Activated CD8-positive, alpha-beta memory T cell treated with anti-CD3 and anti-CD28 coated beads for 24 hours (primary cell): ENCODE measurements at places on chromosomes 6 and 20.
A peak's percentile ranks its signal among the peaks of the same experiment; 100 is the strongest.

GRCh38 chr6:134287859-134288537 is 29.9 kb downstream of the SGK1 start:
- DNase-seq, result no peak

DNA sequence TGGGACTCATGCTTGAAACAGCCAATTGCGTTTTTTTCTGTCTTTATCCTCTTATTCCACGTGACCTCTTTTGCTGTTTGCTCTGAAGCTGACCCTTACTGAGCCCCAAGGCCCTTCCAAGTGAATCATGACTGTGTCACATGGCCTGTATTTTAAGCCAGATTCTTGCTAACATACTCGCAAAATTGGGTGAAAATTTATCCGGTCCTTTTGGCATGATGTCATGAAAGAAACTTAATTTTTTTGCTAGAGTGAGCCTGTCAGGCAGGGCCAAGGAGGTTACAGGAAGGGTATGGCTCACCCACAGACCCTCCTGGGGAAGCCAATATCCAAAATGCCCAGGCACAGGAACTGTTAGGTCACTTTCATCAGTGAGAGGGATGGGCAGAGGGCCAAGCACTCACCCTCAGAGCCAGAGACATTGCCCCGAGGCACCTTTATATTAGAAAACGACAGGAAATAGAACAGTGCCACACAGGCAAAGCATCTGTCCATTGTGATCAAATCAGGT is 296.7 kb downstream of the CDH26 start:
- peak; percentile 32 for DNase-seq

DNA sequence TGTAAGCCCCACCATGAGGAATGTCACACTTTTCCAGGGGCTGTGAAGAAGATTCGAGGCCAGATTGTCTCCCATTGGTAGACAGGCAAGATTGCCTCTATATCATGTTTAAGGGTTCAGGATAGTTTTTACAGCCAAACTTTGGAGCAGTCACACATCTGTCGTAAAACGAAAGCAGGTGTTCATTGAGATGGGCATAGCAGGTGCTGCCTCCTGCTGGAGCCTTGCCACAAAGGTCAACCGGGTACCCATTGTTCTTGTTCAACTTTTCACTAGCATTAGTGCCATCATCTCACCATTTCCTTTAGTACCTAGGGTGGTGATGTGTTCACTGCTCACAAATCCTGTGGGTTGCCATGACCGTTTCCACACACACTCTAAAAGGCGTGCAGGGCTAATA is 198.3 kb downstream of the HTR1B start:
- DNase-seq, result no peak

- no peak for DNase-seq
Observed at GRCh38 chr6:33014841-33015634, 5.6 kb upstream of the HLA-DOA start.

DNA sequence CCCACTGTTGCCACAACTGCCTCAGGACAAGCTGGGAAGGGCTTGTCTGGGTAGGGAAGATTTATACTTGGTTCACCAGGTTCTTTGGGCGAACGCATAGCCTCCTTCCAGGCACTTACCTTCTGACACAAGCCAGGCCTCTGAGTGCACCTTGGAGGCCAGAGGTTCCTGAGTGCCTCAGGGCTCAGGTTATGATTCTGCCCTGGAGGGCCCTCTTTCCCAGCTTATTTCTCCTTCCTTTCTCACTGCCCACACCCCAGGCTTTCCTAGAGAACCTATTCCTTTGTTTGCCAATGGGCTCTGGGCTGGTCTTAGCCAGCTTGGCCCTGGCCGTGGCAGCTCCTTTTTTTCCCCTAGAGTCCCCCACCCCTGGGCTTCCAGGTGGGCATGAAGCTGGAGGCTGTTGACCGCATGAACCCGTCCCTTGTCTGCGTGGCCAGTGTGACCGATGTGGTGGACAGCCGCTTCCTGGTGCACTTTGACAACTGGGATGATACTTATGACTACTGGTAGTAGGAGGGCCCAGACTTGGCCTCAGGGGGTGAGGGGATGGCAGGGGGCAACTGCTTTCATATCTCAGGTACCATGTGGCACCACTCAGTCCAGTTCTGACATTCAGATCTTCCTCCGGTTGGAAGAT is 25.0 kb downstream of the L3MBTL1 start:
- no peak for DNase-seq
